SK-MEL-5 (cell line): ENCODE measurements at places on chromosomes 3 and 15. TPM values are rescaled to one million over a fixed set of nuclear protein-coding genes. Genes with fewer than 3 reads are reported as not detected.
A peak's percentile ranks its signal among the peaks of the same experiment; 100 is the strongest.

Gene TM4SF18
- 66.3 and 72.6 TPM in 2 replicates for total RNA-seq

Gene KLHDC8B
- total RNA-seq, result 12.2 and 15.8 TPM in 2 replicates

GRCh38 chr3:13280122-13280790 is 139.9 kb downstream of the NUP210 start:
- no peak for DNase-seq

GRCh38 chr15:43251185-43251870 is 15.4 kb downstream of the TGM5 start:
- no peak for DNase-seq

DNA sequence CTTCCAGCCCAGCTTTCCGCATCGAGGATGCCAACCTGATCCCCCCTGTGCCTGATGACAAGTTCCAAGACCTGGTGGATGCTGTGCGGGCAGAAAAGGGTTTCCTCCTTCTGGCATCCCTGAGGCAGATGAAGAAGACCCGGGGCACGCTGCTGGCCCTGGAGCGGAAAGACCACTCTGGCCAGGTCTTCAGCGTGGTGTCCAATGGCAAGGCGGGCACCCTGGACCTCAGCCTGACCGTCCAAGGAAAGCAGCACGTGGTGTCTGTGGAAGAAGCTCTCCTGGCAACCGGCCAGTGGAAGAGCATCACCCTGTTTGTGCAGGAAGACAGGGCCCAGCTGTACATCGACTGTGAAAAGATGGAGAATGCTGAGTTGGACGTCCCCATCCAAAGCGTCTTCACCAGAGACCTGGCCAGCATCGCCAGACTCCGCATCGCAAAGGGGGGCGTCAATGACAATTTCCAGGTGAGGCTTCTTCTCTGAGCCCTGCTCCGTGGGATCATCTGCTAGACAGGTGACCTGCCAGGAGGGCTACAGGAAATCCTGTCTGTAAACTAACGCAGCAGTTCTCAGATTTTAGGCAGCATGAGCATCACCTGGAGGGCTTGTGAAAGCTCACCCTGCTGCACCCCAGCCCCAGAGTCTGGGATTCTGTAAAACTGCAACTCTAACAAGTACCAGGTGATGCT is 1.6 kb downstream of the THBS1 start:
- no peak for DNase-seq

GRCh38 chr3:50503504-50504342 is at the start of gene CACNA2D2:
Gene CACNA2D2, minus strand, starts transcription at chr3:50503634. Its CDS starts 211 bp downstream, at chr3:50503423.
- DNase-seq, result peak; percentile 32

DNA sequence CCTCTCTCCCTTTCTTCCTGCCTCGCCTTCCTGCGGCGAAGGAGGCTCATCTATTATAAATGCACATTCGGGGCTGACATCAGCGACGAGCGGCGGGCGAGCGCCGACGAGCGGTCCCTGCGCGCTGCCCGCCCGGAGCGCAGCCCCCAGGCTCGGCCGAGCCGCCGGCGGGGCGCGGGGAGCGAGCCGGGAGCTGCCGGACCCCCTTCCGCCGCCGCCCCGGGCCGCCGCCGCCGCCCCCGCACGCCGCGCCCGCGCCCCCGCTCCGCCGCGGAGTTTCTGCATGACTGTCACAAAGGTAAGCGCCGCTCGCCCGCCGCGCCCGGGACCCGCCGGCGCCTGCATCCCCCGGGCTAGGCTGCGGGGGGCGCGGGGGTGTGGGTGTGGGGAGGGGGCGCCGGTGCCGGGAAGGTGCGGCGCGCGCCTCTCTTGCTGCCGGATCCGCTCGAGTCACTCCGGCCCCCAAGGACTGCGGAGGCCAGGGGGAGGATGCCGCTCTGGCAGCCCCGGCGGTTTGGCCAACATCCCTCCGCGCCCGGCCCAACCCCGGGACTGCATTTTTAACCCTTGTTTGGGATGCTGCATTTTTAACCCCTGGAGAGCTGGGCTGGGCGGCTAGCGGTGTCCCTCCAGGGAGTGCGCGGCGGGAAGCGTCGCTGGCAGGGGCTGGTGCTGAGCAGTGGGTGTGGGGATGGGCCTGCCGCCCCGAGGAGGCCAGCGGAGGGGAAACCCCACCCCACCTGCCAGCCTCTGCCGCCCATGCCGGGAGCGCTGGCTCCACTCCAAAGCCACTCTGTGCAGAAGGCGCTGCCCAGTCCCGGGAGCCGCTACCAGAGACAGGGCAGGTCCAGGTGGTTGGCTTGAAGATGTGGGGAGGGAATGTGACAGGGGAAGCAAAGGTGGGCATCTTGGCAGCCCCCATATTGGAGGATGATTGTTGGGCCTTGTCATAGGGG is at the start of gene CORO2B:
Gene CORO2B (plus strand): TSS at position 14 of the 956 bp plus-strand sequence. CDS start 270 bp downstream, at position 284.
- no peak for DNase-seq
